ENCODE measurements at places on chromosomes 2 and 18.

GRCh38 chr2:46794693-46795317, 120.8 kb downstream of the MCFD2 start:
- DNase-seq = no peak

GRCh38 chr18:32771169-32771751, 1.6 kb downstream of the KLHL14 start:
- DNase-seq = no peak

DNA sequence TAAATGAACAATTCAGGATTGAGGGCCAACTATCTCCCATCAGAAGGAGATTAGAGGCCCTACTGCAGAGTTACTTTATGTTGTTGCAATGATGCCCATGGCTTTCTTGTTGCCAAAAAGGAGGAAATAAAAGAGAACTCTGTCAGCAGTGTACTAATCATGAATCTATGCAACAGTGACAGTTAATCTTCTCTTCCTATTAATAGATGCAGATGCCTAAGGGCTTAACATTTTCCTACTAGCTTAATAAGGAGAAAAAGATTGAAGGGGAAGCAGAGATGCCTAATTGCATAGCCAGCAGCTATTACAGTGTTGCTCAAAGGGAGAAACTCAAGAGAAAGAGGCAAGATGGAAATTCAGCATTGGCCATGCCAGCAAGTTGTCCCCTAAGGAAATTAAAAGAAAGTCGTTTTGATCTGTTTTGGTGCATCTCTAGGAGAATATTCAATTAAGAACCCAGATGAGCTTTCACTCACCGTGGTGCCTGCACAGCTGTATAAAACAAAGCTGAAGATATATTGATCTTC, 107.1 kb upstream of the KCNJ3 start:
- no peak for DNase-seq

GRCh38 chr2:53880756-53881155, 21.0 kb upstream of the GPR75 start:
- no peak for DNase-seq

DNA sequence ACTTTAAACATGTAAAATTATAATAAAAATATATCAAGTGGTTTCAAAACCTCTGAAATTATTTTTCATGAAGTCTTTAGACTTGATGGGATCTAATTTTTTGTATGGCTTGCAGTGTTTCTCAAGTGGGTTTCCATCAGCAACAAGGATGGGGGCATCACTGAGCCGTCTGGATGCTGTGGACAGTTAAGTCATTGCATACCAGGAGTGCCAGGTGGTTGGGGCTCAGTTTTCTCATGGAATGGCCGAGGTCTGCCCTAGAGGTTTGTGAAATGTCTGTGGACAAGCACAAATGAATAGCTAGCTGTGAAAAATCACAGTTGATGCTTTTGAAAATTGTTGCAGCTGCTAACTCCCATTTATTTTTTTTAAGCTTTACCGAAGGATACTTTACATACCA, 1.7 kb downstream of the PRELID3A start:
- no peak for DNase-seq

DNA sequence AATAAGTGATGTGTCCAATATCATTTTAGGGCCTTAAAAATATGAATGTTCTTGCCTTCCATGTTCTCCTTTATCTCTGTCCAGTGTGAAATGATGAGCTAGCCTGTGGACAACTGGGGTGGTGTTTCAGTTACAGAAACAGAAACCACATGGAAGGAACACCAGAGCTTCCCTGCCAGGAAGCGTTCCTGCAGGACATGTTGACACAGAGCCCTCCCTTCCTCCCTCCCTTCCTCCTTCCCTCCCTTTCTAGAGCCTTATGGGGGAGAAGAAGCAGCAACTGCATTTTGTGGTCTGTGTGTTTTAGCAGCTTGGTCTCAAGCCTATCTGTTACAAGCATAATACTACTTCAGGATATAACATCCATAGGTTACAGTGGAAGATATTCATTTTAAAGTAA, 539.7 kb upstream of the NETO1 start:
- DNase-seq = no peak

DNA sequence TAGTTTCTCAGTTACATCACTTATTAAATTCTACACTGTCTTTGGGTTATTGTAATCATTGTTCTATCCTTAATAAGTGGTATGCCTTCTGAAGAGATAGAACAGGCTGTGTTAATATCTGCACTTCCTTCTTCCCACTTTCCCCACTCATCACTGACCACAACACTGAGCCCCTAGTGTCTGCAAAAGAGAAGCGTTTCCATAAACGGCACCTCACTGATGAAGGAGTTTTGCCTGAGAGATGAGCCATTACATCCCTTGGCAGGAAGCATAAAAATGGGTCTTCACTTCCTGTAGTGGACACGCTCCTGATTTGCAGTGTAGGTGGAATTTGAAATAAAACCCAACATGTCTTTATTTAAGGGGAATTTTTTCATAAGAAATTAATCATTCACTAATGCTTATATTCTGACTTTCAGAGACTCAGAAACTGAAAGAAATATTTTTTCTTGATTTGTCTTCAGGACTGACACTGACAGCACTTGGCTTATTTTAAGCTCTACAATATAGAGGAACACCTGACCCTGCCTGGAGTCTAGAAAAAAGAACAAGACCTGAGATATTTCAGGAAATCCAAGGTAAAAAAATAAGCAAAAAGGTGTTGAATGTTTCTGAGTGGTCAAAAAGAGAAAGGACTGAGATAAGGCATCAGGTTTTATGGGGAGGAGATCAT, 275.3 kb downstream of the RAD51AP2 start:
- no peak for DNase-seq

- DNase-seq = no peak
These were observed 51.6 kb upstream of the FHL2 start for GRCh38 chr2:105450471-105450870.

- peak; percentile 25 for DNase-seq
These were observed 230.4 kb upstream of the HS6ST1 start for GRCh38 chr2:128549094-128549493.

- DNase-seq = peak; percentile 21
These were observed 1138.2 kb upstream of the TMEFF2 start for GRCh38 chr2:193332941-193333340.

DNA sequence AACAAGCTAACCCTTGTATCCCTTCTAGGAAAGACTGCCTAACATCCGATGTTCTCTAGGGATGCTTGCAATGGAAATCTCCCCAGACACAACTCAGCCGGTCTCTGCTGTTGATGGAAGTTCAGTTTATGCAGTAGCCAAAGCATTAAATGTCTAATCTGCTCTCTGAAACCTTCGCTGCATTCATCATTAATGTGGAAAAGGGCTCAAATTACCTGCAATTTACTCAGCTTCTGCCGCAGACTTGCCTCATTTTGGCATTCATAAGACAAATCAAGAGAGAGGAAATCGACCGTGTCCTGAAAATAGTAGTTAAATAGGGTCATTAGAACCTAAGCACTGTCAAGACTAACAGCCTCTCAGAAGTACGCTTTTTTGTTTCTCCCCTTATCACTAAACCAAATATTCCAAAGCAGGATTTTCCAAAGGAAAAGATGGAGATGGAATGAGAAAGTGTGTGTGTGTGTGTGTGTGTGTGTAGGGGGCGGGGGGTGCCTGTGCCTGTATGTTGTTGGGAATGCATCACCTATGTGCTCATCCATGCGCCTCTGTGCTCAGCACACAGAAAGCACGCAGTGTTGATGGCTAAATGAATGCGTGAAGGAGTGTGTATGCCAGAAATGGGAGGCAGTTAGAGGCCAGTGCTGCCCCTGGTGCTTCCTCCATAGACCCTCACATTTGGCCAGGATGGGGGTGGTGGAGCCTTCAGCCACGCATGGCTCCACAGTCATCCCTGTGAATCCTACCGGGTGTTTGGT, 7.4 kb downstream of the LCT start:
- DNase-seq = no peak

- DNase-seq = no peak
These were observed 313.7 kb upstream of the MGAT5 start for GRCh38 chr2:133940134-133940533.

- DNase-seq = no peak
These were observed 31.0 kb upstream of the ZEB2 start for GRCh38 chr2:144550911-144551310.

GRCh38 chr2:105038383-105039061, 653 bp downstream of the MRPS9 start:
- DNase-seq = no peak

DNA sequence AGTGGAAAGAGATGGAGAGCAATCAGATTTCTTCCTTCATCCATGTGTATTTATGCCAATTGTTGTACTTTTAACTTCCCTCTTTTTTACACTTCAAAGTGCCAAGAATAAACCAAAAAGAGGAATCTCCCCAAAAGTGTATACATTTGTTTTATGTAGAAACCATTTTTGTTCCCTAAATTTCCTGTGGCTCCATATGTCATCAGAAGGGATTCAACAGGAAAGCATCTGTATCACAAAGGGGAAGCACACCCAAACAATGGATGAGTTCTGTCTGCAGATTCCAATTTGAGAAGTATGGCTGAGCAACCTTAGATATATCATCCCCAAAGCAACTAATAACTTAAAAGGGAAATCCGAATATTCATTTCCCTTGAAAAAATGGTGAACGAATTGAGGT, 275.0 kb downstream of the MREG start:
- DNase-seq = peak; percentile 83

DNA sequence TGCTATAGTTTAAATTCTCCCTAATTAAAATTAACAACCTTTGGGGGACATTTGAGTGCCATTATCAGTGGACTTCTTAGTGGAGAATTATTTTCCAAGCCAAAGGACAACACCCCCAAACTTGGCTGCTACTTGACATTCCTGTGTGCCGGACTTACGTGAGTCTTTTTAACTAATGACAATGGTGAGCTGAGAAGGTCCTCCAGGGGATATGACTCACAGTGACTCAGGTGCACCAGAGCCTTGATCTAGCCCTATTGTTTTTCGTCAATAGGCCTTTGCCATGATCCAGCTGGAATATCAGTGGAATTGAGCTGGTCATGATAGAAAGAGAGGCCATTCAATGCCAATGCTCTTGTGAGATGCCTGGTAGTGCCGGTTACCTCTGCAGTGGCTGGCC, 118.1 kb upstream of the CXCR4 start:
- DNase-seq = no peak

DNA sequence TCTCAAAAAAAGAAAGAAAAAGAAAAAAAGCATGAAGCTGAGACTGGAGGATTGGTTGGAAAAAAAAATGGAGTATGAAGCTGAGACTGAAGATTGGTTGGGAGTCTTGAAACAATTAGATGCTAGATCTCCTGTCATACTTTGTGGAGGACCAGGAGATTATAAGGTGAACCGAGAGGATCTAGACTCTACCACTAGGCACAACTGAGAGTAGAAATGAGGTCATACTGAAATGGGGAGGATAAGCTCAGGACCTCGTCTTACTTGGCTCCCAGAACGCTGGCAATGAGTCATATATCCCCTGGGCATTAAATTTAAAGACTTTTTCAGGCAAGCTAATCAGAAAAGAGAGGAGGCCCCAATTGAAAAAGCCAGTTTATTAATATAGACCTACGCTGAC, 3.3 kb upstream of the ORC2 start:
- no peak for DNase-seq

DNA sequence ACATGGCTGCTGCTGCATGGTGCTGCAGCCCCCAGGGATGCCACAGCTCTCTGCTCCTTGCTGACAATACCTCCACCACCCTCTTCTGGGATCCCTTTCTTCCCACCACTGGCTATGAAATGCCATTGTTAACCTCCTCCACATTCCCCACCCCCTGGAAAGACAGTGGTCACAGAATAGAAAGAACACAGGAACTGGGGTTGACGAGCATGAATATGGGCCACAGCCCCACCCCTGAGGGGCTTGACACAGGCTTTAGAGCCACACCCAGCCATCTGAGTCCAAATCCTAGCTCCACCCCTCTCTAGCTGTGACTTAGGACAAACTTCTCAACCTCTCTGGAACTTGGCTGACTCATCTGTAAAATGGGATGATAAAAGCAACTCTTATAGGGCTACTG, 47.3 kb downstream of the TMEM163 start:
- no peak for DNase-seq

- no peak for DNase-seq
These were observed 1474.0 kb upstream of the TMEFF2 start for GRCh38 chr2:193668557-193669323.

- DNase-seq = peak; percentile 44
These were observed 11.1 kb downstream of the NDUFV2 start for GRCh38 chr18:9113468-9114149.

GRCh38 chr2:109129921-109130722, 1.1 kb downstream of the SH3RF3 start:
- no peak for DNase-seq

DNA sequence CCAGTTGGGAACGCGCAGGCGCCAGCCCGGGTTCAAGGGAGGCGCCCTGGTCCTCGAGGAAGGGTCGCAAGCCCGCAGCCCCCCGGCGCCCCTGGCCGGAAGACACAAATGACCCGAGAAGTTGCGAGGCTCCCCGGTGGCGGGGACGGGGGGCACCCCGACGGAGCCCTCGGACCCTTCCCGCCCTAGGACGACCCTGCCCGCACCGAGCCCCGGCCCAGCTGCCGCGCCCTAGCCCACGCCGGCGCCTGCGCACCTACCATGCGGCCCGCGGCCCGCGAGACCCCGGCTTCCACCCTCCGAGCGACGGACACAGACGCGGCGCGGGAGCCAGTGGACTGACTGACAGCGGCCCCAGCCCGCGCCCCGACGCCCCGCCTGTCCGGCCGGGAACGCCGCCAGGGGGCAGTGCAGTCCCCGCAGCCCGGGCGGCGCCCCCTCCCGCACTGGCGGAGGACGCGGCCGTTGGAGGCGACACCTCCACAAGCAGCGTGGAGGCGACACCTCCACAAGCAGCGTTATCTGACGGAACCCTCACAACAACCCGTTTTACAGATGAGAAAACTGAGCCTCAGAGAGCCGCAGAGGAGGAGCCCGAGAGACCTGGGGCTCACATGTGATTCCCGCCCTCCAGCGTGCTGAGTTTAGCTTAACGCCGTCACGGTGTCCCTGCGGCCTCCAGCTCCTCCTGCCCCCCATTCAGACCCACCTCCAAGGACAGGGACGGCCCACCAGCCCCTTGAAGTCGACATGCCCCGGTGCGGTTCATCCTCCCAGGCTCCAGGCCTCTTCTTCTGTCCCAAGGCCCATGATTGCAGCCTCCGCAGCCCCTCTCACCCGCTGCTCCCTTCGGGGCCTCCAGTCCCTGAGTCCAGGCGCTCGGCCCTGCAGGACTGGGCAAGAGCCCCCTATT, at the start of gene NMUR1:
Gene NMUR1 (minus strand): TSS at position 347 of the 913 bp plus-strand sequence. CDS start 84 bp downstream, at position 263.
- DNase-seq = peak; percentile 40

DNA sequence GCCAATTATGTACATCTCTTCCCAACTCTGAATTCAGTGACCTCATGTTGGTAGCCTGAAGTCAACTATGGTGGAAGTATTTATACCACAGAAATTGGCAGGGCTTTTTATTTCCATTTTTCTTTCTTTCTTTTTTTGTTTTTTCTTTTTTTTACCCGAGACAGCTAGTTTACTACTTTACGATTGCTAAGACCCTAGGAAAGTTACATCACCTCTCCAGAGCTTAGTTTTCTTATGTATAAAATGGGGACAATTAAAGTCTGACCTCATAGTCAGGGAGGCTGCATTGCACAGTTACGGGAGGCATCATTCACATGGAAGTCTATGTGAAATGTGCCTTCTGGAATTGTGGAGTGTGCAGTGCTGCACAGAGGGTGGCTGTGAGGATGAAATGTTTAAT, 194.3 kb downstream of the MTX2 start:
- DNase-seq = no peak

All from inflammatory macrophage treated with lipopolysaccharide for 4 hours (primary cell).